NCI-H510A treated with DMSO at 0.1 percent for 48 hours (cell line): ENCODE measurements at places on chromosomes 7 and 10.

DNA sequence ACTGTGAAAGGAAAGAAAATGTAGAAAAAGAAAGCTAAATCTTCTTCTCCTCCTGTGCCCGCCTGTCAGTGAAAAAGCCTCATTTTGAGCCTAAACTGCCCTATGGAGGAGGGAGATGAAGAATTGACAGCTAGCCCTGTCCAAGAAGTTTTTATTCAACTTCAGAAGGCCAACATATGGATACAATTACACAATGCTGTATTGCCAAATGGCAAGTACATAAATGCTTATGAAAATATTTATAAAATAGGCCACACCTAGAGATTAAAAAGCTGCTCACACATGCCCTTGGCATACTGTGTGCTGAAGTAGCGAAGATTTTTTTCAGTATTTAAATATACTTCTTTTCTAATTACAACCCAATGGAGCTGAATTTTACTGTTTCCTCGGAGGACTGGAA lies 65.1 kb upstream of the NEBL start:
- DNase-seq: no peak

DNA sequence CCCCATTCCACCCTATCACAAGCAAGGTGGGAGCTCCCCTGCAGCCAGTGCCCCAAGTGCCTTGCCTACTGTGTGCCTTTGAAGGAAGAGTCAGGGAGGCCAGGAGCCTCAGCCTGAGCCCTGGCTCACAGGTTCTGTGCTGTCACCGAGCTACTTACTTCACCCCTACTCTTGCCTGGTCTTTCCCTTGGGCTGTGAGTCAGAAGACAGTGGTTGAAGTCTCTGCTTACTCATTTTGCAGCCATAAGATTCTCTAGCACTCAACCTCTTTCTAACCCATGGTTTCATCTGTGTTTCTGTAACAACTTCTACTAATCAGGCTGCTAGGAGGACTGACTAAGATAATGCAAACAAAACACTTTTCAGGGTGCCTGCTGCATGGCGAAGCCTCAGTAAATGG lies 114.5 kb downstream of the PLCE1 start:
- no peak for DNase-seq

DNA sequence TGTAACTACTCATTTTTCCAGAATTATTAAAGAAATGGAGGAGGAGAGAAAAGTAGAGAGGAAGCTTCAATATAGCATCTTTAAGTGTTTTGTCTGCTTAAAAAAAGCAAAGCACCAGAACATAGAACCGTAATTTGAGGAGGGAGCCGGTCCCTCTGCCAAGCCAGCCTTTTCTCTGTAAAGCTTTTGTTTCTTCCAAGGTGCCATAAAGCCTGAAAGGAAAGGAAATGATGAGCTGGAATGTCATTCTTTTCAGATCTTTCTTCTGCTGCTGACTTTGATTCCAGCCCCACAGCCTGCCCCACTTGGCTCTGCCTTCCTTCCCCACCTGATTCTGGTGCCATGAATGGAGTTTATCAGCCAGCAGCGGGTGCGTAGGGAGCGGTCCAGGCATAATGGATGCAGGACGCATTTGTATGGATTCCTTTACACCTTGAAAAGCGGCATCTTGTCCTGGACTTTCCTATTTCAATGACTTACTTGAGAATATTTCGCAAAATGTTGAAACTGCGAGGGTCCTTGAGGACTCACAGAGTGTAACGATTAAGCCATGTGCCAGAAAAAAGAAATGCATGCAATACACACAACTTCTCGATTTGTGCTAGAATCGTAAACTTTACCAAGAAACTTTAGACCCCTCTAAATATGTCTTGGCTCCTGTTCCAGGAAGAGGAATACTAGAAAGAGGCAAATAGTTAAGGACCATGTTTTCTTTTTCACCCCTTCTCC lies 569.5 kb upstream of the MGMT start:
- DNase-seq: no peak

DNA sequence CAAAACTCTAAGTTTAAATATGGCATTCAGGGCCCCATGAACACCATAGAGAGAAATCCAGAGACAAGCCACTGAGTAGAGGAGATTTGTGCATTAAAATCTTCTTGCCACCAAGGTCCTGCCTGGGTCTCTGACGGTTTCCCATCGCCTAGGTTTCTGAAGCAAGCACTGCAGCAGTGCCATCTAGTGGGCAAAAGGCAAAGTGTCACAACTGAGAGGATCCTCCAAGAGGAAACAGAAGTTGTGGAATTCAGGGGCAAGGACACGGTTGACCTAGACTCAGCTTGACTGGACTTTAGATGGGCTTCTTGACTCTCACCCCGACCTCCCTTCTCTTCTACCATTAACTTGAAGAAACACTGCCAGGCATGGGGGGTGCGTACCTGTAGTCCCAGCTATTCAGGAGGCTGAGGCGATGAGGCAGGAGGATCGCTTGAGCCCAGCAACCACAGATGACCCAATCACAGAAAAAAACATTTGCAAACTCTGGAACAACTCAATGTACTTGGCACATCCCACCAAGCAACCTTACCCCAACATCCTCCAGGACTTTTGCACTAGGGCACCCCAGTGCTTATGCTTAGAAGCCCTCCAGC lies 604.1 kb downstream of the GALNT17 start:
- peak; percentile 0 for DNase-seq

DNA sequence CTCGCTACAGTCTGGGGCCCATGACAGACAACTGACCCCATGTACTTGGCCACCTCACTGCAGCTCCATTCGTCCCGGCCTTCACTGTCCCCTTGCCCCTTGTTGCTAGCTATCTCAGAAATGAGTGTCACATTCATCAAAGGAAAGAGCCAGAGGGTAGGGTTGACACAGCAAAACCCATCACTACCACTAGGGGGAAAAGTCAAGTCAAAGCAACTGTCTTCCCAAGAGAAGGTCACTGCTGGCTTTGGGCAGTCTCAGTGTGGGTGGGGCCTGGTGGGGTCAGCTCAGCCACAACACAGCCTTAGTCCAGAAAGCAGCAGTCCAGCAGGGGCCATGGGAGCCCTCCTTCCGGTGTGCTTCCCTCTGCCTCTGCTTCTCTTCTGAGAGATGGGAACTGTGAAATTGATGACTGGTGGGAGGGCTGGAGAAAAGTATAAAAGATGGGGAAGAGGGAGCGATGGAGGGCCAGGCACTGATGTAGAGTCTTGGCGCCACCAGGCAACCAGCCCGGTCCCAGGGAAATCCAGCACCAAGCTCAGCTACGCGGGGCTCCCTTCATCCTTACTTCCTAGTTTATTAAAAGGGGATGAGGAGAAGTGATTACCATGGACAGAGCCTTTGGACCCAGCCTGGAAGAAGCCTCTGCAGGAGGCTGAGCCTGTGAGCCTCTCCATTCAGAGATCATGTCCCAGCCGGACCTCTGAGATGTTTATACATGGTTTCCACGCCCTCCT lies 58.0 kb downstream of the PLXNA4 start:
- DNase-seq: peak; percentile 2

GRCh38 chr7:91168871-91169829 lies 95.1 kb upstream of the FZD1 start:
- DNase-seq: no peak

- peak; percentile 65 for DNase-seq
These were observed 139.0 kb downstream of the TACC2 start for GRCh38 chr10:122127943-122128342.

DNA sequence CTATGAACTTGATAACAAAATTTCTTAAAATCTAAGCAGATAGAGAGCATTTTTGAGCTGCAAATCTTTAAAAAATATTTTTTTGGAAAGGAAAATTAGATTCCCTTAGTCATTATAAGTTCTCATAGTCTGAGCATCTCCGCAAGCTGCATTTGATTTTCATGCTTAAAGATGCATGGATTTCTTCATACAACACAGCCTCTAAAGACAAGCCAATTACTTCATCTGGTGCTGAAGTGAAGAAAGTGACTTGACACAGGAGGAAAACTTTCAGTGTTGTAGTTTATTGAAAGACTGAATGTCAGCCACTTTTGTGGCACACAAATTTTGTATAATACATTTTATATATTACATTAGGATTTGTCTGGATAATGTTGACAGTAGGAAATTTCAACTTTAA lies 22.5 kb downstream of the SEMA3D start:
- no peak for DNase-seq

DNA sequence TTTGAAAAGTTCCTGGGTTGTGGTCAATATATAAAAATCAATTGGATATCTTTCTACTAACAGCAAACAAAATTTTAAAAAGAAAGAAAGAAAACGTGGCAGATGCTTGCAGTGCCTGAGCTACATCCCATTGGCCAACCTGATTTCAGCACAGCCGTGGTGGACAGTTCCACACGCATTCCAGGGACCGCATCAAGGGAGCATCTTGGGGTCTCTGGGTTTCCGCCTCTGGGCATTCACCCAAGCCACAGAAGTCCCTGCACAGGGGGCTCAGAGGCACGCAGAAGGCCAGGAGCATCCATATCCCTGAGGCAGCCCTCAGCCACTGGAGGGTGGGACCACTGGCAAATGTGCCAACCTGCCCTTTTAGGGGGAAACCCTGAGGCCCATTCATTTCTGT lies 254.5 kb upstream of the RNF32 start:
- DNase-seq: no peak

- no peak for DNase-seq
These were observed 13.2 kb downstream of the RASGEF1A start for GRCh38 chr10:43253461-43254198.

- no peak for DNase-seq
These were observed 263.9 kb upstream of the FZD1 start for GRCh38 chr7:90999989-91000979.

DNA sequence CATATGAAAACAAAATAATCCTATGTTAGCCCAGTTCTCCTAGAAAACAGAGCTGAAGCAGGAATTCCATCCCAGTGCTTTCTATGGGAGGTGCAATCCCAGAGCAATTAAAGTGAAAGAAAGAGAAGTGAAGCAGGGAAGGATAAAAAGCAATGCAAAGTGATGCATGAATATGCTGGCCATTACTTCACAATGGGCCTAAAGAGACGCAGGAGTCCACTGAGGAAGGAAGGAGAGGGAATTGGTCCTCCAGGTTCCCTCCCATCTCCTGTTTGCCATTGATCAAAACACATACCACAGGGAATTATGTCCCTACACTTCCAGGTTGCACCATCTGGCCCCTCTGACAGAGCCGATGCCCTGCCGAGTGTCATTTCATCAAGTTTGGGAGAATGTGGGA lies 392.2 kb upstream of the NFE2L3 start:
- no peak for DNase-seq

GRCh38 chr7:67625257-67625737 lies 628.7 kb downstream of the TYW1 start:
- DNase-seq: peak; percentile 76

DNA sequence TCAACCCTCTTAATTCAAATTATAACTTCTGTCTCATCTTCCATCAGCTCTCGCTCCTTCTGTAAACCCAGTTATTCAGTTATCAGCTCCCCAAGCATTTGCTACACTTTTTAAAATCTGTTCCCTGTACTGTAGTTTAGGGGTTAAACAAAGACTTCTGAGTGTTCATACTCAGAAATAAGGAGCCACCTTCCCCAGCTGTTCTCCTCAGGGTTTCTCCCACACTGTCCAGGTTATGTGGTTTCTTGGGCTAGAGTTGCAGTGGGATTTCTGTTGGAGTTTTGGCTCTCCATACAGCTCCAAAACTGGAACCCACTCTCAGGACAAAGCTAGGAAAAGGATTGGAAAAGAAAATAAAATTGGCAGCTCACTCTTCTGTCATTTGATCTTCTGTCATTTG lies 20.8 kb downstream of the NHLRC2 start:
- DNase-seq: no peak

DNA sequence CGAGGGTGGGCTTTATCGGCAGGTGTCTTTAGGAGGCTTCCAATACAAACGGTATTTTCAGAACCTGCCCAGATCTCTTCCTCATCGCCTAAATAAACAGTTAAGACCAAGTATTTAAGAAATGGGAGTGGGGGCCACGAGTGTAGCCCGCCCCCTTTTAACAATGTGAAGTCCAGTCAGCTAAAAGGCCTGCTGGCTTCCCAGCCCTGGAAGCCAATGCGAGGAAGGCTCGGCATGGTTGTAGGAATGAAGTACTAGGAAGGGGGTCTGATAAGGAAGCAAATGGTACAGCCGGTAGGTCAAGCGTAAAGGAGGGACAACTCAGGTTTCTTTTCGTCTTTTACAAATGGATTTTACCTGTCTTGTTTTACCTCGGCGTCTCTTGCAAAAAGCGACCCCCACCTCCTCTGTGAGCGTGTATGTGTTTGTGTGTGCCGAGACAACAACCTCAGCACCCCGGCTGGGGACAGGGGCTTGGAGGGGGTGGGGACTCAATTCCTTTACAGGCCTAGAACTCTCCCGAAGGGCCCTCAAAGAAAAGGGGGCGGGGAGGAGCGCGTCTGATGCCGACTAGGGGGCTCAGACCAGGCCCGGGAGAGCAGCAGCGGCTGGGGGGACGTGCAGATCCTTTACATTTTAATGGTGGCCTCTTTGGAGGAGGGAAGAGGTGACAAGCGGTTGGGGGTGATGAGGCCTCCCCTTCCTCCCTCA lies 147.6 kb downstream of the GPR85 start:
- DNase-seq: no peak

GRCh38 chr10:123559066-123559822 lies 106.9 kb upstream of the GPR26 start:
- peak; percentile 63 for DNase-seq

DNA sequence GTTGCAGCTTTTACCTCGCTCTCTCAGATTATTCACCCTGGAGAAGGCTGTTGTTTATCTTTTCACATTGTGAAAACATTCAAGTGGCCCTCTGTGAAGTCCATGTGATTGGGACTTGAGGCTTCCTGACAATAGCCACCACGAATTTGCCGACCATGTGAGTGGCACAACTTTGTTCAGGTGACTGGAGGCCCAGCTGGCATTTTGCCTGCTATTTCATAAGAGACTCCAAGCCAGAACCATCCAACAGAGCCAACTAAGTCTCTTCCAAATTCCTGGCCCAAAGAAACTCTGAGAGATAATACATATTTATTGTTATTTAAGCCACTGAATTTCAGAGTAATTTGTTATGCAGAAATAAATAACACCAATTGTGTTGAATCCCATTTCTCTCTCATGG lies 38.2 kb upstream of the CCSER2 start:
- peak; percentile 76 for DNase-seq

DNA sequence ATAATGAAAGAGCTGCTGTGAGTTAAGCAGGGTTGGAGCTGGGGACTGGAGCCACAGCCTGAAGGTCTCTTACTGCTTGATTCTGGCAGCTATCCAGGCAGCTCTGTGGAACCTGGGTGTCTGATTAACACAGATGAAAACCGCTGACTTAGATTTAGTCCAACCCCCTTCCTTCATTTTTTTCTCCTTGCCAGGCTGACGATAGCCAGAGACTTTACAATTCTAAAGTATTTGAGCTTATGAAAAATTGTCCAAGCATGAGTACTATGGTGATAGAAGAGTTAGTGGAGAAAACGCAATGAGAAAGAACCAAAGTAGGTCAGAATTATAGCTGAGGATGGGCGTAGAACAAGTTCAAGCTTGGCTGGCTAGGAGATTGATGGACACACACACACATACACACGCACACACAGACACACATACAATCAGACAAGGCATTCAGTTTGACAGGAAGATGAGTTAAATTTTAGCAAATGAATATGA lies 13.5 kb upstream of the GPR85 start:
- DNase-seq: no peak

DNA sequence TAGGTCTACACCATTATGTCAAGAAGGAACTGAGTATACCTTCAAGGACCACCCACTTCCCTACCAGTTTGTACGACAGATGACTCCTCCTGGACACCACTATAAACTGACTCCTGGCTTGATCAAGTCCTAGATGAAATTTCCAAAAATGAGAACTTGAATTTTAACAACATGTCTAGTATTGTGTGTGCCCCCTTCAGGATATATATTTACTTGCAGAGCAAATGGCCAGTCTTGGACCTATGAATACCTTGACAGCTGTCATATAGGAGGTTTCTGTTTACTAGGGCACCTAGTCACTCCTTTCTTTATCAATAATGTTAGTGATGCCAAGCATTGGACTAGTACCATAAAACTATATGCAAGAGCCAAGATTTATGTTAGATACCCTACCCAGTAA lies 94.1 kb upstream of the TMEM26 start:
- DNase-seq: no peak
